ENCODE measurements at places on chromosomes 11 and 22.
A peak's percentile ranks its signal among the peaks of the same experiment; 100 is the strongest.

- DNase-seq, result no peak
Measured at GRCh38 chr22:33841281-33842005, 78.8 kb downstream of the LARGE1 start.

DNA sequence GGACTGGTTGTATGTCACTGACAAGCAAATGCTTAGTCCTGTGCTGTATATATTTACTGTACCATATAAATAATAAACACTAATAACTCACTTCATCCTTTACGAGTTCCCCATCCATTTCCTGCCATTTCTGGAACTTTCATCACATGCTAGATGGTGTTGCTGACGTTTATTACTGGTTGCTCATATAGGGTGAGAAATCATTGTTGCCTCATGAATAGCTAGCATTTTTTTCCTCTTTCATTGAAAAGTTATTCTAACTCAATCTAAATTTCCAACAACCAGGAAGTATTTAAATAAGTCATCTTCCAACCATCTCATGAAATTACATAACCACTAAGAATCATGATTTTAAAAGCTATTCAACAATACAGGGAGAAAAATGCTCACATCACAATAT, 88.6 kb upstream of the RCN1 start:
- no peak for DNase-seq

GRCh38 chr11:45926536-45927331, 4.3 kb downstream of the LARGE2 start:
- DNase-seq, result peak; percentile 23

DNA sequence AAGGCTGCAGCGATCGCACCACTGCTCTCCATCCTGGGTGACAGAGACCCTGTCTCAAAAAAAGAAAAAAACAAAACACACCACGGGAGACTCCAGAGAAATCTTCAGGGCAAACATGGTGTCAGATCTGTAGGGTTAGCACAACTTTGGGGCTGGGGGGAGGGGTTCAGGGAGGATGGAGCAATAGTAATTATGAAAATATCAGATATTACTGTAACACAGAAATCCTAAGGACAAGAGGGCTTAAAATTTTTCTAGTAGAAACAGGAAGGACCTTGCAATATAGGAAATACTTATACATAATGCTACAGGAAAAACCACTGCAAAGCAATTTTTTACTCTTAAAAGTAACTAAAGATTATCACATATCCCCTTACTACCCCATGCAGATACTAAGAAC, 13.8 kb downstream of the EIF4ENIF1 start:
- no peak for DNase-seq

- DNase-seq, result no peak
Measured at GRCh38 chr11:23893126-23893525, 603.7 kb upstream of the LUZP2 start.

GRCh38 chr22:36327922-36328551, 59.7 kb downstream of the MYH9 start:
- no peak for DNase-seq

GRCh38 chr22:23478175-23478574, 101.9 kb downstream of the IGLL1 start:
- DNase-seq, result no peak

GRCh38 chr22:21042978-21043859, 2.5 kb upstream of the LRRC74B start:
- no peak for DNase-seq

DNA sequence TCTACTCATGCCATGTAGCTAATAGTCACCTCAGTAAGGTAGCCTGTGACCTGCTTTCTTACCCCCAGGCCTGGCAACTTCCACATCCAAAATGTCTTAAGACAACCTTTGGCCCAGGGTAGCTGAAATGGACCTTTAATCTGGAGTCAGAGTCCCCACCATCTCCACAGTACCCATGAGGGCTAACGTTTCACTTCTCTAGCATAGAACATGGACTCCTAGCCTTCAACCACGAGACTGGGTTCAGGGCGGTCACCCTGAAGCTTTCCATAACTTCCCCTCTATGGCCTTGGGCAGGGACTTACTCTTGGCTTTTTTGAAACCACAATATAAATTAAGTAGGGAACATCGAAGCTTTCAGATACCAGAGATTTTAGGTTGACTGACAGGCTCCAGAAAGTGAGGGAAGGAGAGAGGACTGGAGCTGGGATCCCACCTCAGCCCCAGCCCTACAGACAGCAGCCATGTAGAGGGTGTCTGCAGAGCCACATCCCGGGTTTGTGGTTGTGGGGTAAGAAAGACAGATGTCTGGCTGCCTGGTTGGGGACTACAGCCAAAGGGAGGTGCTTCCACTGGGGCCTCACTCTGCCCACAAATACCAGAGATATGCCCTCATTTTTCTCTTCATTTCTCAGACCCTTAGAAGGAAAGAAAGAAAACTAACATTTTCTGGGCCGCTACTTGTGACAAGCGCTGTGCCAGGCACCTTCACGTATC, 2.6 kb downstream of the TBC1D10A start:
- DNase-seq, result peak; percentile 66

GRCh38 chr11:111604392-111605009, 2.3 kb downstream of the SIK2 start:
- no peak for DNase-seq

DNA sequence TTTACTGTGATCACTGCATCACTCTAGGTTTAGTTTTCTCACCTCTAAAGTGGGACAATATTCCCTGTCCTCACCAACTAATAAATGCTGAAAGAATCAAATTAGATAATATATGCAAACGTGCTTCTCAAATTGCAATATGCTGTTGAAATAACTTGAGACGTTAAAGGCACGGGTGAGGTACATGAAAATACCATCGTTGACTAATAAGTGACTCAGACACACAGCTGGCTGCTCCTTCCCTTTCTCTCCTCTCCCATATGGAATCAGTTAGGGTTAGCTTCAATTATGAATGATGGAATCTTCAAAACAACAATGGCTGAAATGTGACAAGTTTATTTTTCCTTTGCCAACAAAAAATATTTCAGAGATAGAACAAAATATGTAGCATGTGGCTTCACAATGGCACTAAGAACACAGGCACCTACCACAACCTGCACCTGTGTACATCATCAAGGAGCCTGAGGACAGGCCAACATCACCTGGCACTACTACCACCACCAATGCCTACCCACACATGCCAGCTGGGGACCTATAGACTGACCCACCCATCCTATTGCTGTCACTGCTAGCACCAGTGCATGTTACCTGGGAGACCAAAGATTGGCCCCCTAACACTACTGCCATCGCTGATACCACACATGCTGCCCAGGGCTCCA, 13.7 kb downstream of the GDPD4 start:
- no peak for DNase-seq

GRCh38 chr11:86279747-86280146, 22.3 kb upstream of the HIKESHI start:
- no peak for DNase-seq

GRCh38 chr11:64934682-64935358, 873 bp downstream of the GPHA2 start:
- no peak for DNase-seq

- no peak for DNase-seq
Measured at GRCh38 chr22:36814801-36815200, 2.0 kb downstream of the PVALB start.

DNA sequence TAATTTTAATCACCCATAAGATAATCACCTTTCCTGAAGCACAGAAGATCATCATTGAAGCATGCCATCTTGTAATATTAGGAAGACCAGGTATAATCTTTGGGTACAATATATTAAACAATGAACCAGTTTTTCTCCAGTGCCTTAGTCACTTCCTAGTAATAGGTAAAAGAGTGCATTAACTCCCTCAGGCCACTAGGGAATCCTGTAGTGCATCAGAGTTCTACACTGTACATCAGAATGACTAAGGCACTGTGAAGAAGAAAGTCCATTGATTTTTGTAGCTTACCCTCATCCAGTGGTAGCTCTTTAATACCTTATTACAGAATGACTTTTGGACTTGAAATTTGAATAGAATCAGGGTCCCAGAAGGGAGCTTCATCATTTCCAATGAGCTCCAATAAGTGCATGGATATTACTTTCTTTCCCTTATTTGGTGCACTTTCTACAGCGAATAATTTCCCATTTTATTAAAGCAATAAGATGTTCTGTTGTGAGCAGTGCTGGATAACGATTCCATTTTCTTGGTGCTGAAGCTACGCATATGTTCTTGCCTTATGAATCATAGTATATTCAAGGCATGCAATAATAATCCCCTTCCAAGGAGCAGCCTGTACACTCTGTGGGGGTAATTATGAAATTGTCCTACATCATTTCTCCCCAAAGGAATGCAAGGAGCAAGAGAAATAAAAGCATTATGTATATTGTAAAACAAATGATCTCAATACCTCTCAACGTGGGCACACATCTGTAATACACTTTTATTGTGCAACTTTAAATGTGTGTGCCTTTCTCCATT, 4.7 kb downstream of the C11orf87 start:
- DNase-seq, result no peak

GRCh38 chr11:15941206-15941770, 415.1 kb downstream of the SOX6 start:
- peak; percentile 53 for DNase-seq

DNA sequence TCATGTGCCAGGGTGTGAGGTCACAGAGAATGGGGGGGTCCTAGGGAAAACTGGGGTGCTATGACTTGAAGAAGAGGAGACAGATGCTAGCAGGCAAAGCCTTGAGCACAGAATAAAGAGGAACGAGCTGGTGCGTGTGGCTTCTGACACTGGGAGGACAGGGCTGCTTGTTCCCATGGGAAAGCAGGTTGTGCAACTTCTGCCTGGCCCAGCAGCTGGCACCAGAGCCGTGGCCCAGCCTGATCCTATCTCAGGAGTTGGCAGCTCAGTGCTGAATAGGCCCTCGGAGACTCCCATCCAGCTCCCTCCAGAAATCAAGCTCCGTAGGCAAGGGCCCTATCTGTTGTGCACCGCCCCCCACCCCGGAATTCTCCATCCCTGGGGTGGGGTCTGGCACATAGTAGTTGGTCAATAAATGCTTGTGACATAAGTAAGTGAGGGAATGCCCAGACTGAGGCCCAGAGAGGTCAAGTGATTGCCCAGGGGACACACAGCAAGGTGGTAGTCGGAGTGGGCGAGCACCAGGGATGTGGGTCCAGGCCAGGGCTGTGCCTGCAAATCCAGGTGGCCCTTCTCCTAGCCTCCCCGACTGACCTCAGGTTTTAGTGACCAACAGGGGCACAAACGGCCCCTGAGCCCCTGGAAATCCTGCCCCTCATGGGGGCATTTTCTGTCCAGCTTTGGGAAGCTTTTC, 19.5 kb upstream of the FADD start:
- DNase-seq, result no peak

DNA sequence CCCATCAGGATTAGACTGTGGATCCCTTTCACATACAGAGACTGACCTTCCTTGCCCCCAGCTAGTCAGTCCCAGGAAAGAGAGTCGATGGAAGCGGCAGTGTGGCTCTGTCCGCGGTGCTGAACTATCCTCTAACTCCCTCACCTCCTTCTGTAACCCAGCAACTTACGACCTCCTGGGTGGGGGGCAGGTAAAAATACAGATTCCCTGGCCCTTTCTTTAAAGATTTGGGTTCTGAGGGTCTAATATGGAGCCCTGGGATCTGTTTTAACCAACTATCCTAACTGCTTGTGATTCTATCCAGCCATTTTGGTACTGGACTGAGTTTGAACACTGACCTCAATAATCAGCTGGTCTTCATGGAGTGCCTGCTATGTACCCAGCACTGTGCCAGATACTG, 23.2 kb downstream of the MFNG start:
- no peak for DNase-seq

DNA sequence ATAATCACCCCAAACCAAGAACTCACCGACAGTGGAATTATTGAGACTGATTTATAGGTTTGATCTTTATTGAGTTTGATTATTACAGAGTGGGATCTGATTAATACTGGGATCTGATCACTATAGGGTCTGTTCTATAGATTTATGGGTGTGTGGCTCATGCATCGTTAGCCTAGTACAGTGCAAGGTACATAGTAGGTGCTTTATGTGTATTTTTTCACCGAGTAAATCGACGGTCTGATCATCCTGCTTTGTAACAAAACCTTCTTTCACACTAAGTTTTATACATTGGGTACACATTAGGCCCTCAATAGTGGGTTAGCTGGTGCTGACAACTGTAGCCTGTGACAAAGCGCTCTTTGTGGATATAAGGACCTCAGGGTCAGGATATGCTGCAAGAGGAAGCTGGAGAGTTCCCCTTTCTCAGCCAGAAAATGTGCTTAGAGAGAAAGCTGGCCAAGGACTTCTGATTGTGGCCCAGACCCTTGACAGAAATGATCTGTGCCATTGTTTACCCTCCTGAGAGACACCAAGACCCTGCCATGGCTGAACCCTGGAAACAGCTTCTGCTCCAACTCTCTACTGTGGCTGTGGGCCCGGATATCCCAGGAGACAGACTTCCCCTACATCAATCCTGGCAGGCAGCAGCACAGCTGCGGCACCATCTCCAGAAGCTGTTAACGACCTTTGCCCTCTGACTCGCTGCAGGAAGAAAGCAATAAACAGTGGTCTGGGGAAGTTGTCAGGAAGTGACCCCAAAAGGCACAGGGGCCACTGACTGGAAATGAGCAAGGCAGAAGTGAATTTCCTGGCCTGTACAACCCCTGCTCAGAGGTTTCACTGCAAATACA, 16.1 kb upstream of the TPP1 start:
- DNase-seq, result no peak

DNA sequence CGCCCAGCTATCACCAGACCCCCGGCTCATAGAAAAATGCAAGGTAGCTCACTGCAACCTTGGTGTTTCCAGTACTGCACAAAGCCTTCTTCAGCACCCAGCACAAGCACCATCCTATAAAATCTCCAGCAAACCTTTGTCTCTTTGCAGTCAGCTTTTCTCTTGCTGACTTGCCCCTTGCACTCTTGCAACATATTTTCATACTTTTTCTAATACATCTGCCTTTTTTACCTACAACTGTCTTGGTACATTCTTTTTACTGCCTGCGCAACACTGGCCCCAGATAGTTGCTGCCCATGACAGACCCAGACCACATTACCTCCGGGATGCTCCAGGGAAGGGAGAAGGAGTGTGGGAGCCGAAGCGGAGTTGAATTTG, 142.4 kb downstream of the MPPED1 start:
- no peak for DNase-seq

DNA sequence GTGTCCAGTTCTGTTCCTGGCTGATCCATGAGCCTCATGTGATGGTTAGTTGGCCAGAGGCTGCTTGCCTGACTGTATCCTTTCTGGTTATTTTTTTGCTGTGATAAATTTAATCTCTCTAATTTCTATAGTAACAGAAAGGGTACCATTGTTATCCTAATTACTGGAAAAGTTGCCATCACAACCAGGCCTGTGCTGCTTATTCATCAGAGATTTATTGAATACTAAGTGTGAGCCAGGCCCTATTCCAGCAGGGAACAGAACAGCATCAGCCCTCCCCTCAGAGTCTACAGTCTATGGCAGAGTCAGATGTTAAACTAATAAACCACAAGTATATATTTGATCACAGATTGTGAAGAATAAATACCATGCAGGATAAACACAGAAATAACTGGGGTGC, 86.8 kb downstream of the DEPDC5 start:
- no peak for DNase-seq

All from activated naive CD8-positive, alpha-beta T cell treated with anti-CD3 and anti-CD28 coated beads, Interleukin-2, amount 10 ng/mL, durations not matched to agents 7 days and 5 days (primary cell).